Left lobe of liver (tissue), 2 donors: ENCODE measurements at places on chromosomes 11 and 22.

DNA sequence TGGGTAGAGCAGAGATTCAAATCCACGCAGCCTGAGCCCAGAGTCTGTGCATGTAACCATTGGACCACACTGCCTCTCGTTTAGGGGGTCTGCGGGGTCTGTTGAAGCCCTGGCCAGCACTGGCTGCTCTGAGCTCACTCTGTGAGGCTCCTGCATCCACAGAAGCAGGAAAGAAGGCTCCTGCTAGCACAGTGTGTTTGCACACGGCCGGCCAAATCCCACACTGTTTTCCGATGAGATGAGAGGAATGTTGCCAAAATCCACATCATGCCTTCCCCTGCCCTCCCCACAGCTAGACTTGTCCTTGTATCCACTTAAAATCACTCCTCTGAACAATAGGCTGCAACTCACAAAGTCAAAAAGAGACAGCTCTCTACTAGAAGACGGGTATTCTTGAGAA lies 10.6 kb upstream of the SLC22A12 start:
- DNase-seq = no peak

DNA sequence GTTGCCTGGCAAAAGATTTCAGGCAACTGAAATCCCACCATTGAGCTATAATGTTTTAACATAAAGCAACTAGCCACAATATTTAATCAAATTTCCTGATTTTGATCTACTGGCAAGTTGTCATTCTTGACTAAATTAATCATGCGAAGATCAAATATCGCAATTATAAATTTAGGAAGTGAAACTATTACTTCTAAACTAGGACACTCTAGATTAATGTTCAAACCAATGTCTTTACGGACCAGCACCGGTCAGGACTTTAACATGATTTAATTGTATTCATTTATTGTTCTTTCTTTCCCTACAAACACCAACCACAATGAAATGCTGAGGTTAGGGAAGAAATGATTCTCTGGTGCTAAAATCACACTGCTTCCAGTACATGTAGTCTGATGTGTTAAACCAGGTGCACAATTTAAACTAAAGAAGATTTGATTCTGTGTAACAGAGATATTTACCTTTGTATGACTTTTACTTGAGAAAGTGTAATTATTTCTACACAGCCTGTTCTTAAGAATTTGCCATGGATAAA lies 14.9 kb downstream of the GAS2 start:
- DNase-seq = no peak

- peak; percentile 66 for DNase-seq
These were observed 23.8 kb upstream of the OAF start for GRCh38 chr11:120186774-120187591.

DNA sequence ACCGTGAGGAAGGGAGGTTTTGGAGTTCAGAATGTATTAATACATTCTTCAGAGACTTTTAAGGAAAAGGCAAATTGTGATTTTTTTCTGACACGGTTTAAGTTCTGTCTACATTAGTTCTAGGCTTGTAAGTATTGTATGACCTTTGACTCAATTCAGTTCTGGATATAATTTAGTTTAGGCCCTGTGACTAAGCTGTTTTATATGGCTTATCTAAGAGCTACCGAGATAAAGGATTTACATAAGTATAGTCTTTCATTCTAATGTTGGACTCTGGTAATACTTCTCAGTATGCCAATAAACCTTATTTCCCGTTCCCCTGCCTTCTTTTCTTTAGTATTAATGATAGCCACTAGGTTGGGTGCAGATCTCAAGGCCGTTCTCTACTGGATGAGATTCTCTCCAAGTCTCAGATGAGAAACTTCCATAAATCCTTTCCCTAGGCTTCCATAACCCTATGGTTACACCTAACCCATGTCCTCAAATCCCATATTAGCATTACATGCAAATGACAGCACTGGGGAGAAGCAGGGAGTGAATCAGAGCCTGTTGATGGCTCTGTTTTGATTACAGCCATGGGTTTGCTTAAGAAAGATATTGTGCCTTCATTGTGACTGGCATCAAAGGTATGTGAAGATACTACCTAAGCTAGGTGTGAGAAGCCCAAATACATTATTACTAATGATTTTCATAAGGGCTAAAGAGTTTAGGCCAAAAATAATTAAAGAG lies 38.7 kb downstream of the BARX2 start:
- no peak for DNase-seq

DNA sequence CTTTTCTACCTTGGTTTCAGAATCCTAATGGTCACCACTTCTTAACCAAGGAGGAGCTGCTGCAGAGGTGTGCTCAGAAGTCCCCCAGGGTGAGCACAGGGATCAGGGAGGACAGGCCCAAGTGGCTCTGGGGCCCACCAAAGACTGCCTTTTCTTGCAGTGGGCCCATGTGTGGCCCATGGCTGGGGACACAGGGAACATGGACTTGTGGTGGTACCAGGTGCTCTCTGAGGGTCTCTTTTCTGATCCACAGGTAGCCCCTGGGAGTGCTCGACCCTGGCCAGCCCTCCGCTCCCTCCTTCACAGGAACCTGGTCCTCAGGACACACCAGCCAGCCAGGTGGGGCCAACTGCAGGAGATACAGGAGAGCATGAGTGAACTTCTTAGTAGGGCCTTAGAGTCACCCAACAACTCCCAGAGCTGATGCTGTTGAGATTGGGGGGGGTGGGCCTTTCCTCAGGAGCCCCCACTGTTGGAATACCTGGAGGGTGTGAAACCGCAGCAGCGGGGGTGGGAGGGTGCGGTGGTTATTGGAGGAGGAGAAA lies 2.0 kb downstream of the MUS81 start:
- peak; percentile 44 for DNase-seq

GRCh38 chr11:95908826-95909225 lies 15.1 kb downstream of the MTMR2 start:
- no peak for DNase-seq

- DNase-seq = no peak
These were observed 66.8 kb downstream of the FEZ1 start for GRCh38 chr11:125429174-125429707.

GRCh38 chr11:57638005-57638781 lies 11.5 kb downstream of the YPEL4 start:
- DNase-seq = no peak

DNA sequence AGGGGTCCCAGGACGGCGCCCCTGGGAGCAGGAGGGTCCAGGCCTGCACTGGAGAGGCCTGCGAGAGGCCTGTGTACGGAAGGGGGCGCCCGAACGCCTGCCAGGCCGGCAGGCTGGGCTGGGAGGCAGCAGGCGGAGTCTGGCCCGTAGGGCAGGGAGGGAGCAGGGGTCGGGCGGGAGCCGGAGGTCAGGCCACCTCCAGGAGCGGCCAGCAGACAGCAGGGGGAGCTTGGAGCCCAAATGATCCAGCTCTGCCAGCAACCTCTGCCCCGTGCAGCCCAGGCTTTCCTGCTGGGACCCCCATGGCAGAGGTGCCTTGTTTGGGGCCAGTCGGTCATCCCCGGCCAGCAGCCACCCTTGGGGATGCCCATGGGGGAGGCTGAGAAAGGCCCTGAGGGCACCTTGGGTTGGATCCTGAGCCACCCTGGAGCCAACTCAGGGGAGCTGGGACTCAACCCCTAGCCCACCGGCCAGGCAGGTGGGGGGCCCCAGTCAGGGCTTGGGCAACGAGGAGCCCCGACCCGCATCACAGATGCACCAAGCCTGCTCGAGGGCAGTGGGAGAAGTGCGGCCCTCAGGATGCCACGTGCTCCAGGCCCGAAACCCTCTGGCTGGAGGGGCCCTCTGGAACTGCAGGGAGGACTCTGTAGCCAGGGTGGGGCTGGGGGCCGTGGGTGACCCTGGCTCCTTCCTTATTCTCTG lies 9.6 kb upstream of the SYT8 start:
- DNase-seq = peak; percentile 67

DNA sequence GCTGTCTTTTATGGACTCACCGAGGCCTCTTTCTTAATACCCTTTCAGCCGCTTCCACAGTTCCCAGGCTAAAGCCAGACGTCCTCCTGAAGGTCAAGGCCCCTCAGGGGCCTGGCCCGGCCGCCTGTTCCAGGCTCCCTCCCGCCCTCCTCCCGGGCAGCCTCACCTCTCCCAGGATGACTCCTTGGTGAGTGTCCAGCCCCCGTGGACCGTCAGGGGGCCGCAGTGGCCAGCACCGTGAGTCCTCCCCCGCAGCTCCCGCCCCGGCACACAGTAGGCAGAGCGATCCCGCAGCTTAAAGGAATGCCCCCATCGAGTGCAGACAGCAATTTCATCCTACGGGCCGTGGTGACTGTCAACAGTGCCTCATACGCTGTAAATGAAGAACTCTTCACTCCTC lies 32.9 kb downstream of the ELFN2 start:
- no peak for DNase-seq

DNA sequence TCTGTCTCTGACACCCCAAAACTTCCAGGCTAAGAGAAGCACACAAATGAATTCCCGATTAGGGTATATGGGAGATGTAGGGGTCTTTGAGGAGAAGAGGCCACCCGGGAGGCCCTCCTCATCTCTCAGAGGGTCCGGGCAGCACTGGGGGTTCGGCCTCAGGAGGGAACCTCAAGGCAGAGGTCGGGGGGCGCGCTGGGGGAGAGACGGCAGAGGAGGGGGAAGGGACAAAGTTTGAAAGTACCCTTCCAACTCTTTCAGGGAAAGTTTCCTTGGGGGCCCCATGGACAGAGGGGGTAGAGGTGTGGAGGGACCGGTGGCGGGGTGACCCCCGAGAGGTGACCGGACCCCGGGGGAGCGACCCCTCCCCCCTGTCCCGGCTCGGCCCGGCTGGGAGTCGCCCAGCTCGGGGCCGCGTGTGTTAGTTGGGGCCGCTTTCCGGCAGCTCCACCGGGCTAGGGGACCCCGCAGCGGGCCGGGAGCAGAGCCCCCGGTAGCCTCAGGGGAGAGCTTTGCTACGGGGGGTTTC lies 3.3 kb upstream of the GCAT start:
- DNase-seq = no peak

- DNase-seq = no peak
These were observed 848.3 kb downstream of the TBC1D22A start for GRCh38 chr22:47610764-47611163.

- peak; percentile 77 for DNase-seq
These were observed 15.9 kb downstream of the CRELD2 start for GRCh38 chr22:49934160-49934890.

GRCh38 chr11:129291546-129291945 lies 84.1 kb upstream of the BARX2 start:
- DNase-seq = no peak

DNA sequence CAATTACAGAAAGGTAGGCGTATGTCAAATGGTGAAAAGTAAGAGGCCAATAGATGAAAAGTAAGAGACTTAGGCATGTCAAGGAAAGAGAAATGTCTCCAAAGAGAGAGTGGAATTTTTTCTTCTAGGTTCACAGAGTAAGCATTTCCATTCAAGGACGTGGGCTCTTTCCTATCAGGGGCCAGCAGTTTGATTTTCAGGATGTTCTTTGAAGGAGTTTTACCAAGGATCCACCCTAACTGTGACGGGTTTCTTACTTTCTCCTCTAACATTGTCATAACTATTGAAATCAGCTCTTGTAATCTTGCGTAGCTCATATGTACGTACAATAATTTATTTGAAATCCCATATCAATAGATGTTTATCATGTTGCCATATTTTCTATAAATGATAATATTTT lies 2112.2 kb upstream of the RAG2 start:
- DNase-seq = no peak

DNA sequence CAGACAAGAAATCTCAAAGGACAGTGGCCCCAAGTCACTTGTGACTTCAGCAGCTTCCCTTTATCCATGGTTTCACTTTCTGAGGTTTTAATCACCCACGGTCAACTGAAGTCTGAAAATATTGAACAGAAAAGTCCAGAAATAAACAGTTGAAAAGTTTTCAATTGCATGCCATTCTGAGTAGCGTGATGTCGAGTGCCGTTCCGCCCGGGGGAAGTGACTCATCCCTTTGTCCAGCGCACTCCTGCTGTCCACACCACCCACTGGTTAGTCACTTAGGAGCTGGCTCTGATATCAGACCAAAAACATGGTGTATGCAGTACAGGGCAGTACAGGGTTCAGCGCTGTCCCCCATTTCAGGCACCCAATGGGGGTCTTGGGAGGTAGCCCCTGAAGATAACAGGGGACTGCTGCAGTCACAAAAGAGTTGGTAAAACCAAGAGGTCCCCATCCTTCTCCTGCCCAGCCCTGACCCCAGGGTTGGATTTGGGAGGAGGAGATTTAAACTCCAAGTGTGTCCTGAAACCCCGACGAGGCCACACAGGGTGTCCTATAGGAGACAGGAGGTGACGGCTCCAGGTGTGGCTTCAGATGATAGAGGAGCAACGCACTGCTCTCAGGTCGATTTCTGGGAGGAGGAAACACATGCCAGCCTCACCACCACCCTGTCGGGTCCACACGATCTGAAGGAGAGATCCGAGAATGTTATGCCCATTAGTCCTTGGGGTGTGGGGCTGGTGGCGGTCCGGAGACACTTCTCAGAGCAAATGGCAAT lies 390.1 kb downstream of the CTTN start:
- DNase-seq = no peak

GRCh38 chr11:10891151-10891720 lies 33.4 kb upstream of the ZBED5 start:
- DNase-seq = no peak

GRCh38 chr11:121376130-121376529 lies 76.0 kb upstream of the SORL1 start:
- no peak for DNase-seq

- peak; percentile 84 for DNase-seq
These were observed 10.8 kb upstream of the CCDC86 start for GRCh38 chr11:60831143-60831500.

- DNase-seq = no peak
These were observed 56.0 kb downstream of the ZNRF3 start for GRCh38 chr22:28939394-28939793.

DNA sequence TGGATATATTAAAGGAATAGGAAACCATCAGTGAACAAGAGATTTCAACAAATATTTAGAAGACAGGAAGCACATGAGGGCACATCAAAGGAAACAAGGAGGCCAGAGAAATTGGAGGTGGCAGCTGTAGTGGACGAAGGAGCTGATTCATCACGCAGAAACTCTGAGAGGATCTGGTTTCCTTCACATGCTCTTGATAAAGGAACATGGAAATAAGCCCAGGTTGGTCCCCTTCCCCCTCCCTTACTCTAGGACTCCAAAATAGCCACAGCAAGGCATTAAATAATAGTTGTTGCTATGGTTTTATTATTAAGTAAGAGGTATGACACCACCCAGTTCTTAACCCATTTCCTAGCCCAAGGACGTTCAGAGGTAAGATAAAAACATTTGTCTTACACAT lies 11.3 kb downstream of the IZUMO1R start:
- DNase-seq = no peak

DNA sequence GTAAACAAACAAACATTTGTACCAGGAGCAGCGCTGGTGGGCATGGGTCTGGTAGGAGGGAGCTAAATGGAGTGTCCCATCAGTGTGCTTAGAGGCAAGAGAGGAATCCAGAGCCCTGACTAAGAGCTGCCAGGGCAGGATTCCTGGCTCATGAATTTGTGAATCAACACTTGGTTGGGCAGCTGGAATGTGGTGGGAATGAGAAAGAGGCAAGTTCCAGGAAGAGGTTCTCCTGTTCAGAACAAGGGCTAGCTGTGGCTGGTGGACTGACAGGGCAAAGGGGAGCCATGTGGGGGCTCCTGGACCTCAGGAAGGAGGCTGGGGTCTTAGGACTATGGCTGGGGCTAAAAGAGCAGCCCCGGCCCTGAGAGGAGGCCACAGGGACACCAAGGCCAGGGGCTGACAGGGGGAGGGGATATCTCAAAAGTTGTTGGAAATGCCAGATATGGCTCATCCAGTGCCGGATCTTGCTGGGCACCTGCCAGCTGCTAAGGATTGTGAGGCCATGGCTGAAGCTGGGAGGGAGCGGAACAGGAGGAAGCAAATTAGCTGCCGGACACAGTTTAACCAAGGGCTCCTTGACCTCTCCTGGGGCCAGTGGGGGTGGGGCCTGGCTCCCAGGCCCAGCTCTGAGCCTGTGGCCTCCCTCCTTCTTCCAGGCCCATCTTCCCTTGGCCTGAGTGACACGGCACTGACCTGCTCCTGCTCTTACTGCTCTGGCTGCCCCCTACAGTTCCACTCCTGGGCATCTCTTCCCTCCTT lies 14.6 kb upstream of the P2RY6 start:
- DNase-seq = peak; percentile 44
